Esophagus squamous epithelium (tissue), 5 donors: ENCODE measurements at places on chromosomes 2 and 18.

GRCh38 chr18:75109819-75110218 lies 99.1 kb downstream of the PTGR3 start:
- DNase-seq: no peak

DNA sequence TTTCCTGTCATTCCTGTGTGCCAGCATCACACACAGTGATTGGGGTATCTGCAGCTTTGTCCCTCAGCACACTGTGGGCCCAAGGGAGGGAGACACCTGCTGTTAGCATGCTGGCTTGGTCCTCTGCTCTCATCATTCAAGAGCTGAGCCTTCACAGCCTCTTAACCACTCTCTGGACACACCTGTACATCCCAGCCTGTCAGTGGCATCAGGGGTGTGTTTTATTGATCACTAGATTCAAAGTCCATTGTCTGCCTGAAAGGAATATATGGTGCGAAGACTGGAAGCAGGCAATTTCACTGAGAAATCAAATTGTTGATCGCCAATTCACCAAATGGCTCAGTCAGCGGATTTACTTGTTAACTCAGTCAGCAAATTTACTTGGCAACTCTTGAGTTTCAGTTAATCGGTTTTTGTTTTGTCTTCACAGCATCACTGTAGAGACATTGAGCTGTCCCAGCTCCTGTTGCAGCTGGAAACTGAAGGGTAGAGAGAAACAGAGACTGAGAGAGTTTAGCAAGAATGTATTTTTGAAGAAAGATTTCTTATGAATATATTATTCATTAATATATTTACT lies 56.3 kb upstream of the TMEM200C start:
- no peak for DNase-seq

DNA sequence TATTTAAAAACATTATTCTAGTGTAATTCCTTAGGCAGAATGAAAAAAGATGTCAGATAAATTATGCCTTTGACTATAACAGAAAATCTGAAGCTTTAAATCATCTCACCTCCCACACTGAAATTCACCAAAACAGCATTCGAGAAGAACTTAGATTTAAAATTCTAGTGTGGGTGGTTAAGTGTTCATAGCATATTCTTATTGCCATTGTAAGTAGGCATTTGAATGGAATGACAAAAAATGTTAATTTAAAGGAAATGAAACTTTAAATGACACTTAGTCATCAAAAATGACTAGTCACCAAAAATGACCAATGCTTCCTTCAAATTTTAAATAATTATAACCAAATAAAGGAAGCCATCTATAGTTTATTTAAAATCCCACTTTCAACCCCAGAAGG lies 7.0 kb upstream of the ZNF407 start:
- no peak for DNase-seq

DNA sequence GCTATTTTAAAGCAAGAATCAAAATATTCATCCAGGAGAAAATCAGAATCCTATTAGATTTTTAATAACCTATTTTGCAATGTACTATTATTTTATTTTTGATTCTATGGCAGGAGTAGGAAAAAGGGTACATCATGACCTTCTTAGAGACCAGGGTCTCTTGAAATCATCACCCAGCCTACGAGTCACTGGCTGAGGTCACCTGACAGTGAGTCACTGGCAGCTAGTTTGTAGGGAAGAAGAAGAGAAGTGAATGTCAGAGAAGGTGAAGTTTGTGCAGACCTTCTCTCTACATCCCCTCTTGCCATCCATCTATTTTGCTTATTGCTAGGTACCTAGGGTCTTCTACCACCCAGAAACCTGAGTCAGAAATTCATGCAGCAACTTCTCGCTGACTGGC lies 144.2 kb downstream of the ALK start:
- DNase-seq: no peak

DNA sequence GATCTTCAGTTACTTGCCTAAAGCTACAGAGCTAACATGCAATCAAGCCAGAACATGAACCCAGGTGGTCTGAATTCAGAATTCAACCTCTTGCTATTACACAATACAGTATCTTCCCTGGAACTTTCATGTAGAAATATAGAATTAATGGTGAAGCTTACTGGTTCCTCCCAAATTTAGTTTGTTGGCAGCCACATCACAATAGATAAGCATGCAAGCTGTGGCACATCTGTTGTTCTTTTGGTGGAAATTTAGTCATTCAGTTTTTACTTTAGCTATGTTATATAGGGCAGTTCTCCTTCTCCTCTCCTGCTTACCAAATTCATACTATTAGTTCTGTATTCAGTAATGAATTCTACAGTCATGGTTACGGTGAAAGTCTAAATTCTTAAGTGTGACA lies 101.0 kb upstream of the RNF152 start:
- DNase-seq: no peak

GRCh38 chr2:176419591-176420071 lies 150.4 kb downstream of the MTX2 start:
- DNase-seq: no peak

- DNase-seq: no peak
These were observed 76.4 kb downstream of the SPATS2L start for GRCh38 chr2:200382874-200383273.

GRCh38 chr18:9737472-9738121 lies 29.5 kb downstream of the RAB31 start:
- no peak for DNase-seq

DNA sequence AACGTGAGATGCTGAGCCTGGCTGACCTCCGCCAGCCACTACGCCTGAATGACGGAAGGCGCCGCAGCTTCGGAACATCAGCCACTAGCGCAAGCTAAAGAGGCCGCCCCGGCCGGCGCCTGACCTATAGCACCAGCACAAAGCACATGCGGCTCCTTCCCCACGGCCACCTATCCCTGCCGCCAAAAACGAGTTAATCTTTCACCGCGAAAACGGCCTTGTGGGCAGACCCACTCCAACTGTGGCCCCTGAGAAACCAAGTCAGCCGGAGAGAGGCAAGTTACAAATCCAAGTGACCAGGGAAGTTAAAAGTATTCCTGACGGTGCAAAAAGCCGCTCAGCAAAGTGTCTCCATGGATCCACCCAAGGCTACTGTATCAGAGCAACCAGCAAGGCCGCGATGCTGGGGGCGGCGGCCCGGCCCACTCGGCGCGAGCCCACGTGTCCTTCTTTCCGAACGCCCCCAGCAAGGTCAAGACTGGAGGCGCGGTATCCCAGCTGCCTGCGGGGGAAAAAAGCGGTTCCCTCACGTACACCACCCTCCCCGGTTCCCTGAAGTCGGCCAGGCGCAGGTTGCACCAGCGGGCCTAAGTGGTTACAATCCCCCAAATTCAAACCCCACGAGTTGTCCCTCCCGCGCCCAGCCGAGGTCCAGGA lies 575 bp downstream of the HSPD1 start:
- no peak for DNase-seq

DNA sequence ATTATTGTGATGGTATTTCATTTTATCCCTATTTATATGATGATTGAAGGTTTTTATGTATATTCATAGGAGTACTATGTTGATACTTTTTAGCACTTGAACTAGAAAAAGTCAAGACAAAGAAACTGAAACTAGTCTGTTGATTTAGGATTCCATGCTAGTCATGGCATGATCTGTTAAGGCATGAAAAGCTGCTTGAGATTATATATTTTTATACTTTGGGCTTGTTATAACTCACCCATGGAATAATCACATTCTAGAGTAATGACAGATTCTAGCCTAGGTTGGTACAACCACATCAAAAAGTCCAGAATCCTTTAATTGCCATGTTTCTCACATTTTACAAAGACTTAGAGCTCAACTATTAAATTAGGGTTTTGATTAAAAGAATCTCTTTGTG lies 472.6 kb upstream of the CELF4 start:
- DNase-seq: no peak

GRCh38 chr2:161427664-161428587 lies 11.8 kb downstream of the TBR1 start:
- DNase-seq: no peak

DNA sequence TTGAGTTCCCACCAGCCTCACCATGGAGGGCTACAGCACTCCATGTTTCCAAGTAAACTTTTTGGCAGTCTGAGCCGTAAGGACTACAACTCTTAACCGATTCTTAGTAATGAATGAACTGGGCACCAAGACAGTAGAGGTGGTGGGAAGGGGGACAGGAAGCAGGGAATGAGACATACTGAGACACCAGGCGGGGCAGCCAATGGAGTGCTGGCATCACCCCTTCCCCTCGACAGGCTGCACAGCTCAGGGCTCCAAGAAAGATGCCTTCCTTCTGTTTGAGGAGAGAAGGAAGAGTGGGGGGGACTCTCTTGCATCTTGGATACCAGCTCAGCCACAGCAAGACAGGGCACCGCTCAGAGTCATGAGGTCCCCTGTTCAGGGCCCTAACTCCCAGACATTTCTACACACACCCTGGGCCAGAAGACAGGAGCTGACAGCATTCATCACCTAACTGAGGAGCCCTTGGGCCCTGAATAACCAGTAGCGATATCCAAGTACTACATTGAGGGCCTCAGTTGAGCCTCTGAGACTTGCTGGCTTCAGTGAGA lies 45.2 kb downstream of the USP34 start:
- DNase-seq: no peak

- DNase-seq: no peak
These were observed 638.2 kb downstream of the FBXO15 start for GRCh38 chr18:73509460-73509859.

GRCh38 chr2:155866477-155866876 lies 466.0 kb downstream of the NR4A2 start:
- DNase-seq: no peak

GRCh38 chr2:16613539-16614011 lies 52.1 kb downstream of the CYRIA start:
- no peak for DNase-seq

GRCh38 chr2:100905132-100905805 lies 85.3 kb downstream of the NPAS2 start:
- DNase-seq: no peak

DNA sequence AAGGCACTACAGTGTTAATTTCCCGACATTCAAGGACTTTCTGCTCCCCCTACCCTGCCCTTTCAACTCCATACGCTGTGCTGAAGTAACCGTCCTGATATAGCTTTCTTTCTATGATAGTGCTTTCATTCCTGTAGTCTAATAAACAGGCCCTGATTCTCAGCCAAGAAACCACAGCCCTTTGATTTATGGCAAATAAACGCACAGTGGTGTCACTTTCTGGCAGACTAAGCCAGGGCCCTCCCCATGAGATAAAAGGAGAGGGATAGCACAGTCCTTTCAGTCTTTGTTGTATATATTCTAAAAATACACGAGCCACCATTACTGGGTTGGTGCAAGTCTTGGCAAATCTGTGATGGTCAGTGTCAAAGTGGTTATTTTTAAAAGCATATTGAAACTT lies 291.2 kb downstream of the ALPK2 start:
- DNase-seq: no peak

GRCh38 chr2:211867845-211868451 lies 670.7 kb downstream of the ERBB4 start:
- no peak for DNase-seq

DNA sequence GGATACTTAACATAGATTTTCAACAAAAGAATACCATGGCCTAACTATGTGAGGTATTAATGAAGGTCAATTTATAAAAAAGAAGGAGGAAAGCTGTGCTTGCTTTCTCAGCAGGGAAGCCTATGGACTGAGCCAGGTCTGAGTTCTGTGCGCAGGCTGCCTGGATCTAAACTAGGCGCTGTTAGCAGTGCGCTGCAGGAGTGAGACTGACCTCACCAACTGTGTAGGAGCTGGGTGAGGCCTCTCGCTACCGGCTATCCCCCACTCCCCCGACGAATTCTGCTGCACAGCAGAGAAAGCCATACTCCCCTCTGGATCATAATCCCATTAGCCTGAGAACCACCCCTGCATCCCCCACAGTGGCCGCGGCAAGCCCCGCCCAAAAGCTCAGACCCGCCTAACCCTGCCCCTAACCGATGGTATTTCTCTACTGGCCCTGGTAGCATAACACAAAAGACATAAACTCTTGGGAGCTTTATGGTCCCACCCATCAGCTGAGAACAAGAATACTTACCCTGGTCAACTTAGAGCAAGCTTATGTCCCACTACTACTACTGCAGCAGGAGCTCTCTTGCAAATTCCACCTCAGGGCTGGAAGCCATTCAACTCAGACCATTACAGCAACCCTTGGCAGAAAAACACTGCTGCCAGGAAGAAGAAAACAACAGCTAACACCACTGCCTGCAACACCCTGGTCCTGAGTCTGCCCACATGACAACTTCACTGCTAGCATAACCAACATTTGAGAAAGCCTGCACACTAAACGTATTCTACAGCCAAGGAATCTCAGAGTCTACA lies 28.0 kb downstream of the SULT1C2 start:
- DNase-seq: no peak

DNA sequence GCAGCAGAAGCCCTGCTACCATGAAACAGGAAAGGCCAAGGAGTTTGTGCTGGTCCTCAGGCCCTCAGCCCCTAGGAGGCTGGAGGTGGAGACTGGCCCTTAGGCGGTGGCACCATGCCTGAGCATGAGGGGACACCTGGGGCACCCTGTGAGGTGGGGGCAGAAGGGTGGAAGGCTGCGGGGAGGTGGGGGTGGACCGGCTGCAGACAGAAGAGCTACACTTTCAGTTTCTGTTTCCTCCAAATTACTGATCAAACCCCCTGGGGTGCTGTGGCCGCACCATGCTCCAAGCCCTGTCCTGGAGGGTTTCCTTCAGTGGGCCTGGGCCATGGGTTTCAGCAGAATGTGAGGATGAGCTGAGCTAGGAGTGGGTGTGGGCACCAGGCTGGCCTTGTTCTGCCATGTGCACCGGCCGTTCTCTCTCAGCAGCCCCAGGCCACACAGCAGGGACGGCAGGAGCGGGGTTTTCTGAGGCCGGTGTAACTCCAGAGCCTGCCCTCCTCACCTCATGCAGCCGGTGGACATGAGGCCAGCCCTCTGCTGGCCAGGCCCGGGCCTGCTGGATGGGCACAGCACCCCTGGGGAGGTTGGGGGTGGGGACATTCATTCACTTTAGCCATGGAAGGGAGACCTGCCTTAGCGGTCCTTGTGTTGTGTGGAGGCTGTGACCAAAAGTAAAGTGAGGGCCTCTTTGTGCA lies 51.5 kb downstream of the PLEKHB2 start:
- DNase-seq: no peak

- DNase-seq: peak; percentile 34
These were observed 28.3 kb downstream of the WNT10A start for GRCh38 chr2:218908721-218909619.

DNA sequence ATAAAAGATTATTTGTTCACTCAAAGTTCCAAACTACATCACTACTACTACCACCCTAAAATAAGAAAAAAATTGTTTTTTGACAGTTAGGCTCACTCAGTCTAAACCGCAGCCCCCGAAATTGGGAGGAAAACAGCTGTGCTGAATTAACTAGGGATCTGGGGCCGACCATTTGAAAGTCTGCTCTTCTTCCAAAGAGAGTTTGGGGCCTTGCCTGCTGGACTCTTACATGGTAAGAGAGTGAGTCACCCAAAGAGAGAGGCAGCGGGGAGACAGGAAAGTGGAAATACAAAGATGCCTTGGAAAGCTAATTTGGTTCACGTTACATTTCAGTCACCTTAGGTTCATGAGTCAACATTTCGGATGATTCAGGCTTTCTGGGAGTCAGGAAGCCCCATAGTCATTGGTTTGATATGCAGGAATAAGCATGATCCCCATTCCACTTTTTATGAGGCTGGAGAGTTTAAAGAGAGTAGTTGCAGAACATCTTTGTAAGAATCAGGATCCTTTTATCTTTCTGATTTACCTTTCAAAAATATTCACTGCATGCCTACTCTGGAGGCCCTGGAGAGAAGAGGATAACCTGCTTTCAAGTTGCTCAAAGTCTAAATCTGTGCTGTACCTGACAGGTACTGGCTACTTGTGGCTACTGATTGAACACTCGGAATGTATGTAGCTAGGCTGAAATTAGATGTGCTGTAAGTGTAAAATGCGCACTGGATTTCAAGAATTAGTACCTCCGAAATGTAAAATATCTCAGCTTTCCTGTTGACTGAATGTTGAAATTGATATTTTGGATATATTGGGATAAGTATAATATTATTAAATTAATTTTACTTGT lies 995 bp upstream of the RTN4 start:
- no peak for DNase-seq
